NCI-H345 (cell line): ENCODE measurements at places on chromosomes 3 and 15.

GRCh38 chr3:121231872-121232271 is 313.9 kb downstream of the POLQ start:
- DNase-seq, result no peak

DNA sequence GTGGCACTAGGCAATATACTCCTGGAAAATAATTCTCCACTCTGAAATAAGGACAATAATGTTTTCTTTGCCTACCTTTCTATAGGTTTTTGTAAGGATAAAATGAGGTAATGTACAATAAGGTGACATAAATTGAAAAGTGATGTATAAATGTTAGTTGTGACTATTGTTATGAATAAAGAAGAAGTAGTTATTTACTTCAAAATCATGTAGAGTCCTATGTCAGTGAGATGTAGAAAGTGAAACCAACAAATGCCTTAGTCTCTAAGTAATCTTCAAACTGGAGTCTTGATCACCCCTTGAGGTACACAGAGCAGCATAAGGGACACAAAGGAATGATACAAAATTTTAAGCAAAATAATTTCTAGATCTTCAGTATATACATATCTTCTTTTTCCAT is 60.3 kb upstream of the TP63 start:
- no peak for DNase-seq

GRCh38 chr3:132255041-132255745 is 62.0 kb upstream of the ACP3 start:
- no peak for DNase-seq

GRCh38 chr15:75177360-75178071 is 24.2 kb upstream of the C15orf39 start:
- DNase-seq, result no peak

DNA sequence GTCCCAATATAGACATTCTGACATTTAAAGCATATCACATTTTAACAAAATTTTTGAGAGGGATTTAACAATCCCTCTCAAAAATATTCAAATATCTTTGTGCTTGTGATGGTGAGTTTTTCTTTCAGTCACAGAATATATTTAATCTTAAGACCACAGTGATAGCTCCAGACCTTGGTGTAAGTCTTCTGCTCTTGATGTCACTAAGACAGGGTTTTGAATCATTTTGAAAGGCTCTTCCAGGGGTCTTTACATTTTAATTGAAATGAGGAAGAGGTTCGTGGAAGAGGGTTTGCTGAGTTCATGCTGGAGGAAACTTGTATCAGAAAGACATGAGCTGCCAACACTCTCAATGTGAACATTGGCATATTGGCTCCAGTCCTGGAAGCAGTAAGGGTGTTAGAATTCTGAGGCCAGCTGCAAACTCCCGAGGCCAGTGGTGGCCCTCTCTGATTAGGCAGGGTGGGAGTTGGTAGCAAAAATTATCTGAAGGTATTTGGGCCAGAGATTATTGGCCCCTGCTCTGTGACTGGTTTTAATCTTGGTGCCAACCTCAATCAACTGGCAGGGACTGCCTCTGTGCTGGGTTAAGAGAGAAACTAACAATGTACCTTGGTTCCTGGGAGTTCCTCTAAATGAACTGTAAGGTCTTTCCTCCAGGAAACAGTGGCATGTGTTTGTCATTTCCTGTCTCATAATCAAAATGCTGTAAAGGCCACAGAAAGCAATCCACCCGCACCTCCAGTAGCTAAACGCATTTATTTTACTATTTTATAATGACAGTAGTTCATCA is 5.3 kb downstream of the POU1F1 start:
- DNase-seq, result no peak

DNA sequence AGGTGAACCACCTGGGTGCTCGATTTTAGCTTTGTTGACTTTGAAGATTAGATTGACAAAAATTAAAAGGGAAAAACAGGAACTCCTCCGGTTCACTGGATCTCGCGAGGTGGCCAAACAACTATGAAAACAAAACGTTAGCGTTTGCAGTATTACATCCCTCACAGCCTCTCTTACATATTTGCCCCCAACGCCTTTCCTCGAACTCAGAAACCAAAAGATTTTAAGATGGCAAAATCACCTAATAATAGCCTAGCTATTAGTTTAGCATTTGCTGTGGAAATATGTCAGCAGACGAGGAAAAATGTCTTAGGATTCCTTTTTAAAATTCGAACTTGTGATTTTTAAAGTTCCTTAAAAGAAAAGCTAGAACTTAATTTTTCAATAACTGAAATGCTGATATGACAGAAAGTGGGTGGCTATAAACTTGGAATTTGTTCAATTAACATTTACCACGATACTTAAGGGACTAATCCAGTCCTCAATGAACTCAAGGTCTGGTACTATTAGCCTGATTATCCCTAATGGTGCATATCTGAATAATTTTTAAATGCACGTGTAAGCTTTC is 491 bp upstream of the SENP7 start:
- no peak for DNase-seq

DNA sequence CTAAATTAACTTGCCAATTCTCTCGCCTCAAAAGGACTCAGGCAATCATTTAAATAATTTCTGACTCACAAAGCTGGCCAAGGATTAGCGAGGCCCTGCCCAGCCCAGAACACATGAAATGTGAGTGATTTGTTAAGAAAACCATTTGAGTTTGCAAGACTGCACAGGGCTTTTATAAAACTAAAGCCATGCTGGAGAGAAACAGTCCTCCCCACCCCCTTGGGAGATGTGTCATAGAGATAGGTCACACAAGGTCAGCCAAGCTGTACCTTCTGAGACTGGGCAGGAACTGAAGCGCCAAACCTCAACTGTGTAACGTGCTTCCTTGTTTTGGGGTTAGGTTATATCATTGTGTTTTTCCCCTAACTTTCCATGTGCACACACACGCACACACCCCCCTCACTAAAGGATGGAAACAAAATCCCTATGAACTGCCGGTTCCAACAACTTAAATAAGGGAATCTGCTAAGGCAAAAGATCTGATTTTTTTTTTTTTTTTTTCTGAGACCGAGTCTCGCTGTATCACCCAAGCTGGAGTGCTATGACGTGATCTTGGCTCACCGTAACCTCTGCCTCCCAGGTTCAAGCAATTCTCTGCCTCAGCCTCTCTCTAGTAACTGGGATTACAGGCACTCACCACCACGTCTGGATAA is 8.1 kb downstream of the SPATA12 start:
- no peak for DNase-seq

DNA sequence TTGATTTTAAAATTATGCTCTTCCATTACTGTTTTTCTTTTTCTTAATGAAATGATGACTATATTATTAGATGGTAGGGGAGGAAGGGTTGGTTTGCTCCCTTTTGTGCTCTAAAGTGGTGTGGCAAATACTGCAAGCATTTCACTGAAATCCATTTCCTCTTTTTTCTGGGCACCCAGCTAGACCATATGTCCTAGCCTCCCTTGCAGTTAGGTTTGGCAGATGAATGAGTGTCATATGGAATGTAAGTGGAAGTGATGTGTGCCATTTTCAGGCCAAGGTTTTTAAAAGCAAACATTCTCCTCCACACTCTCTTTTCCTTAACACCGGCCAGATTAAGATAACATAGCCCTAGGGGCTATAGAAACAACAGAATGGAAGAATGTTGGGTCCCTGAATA is 363.0 kb downstream of the FGF12 start:
- no peak for DNase-seq

DNA sequence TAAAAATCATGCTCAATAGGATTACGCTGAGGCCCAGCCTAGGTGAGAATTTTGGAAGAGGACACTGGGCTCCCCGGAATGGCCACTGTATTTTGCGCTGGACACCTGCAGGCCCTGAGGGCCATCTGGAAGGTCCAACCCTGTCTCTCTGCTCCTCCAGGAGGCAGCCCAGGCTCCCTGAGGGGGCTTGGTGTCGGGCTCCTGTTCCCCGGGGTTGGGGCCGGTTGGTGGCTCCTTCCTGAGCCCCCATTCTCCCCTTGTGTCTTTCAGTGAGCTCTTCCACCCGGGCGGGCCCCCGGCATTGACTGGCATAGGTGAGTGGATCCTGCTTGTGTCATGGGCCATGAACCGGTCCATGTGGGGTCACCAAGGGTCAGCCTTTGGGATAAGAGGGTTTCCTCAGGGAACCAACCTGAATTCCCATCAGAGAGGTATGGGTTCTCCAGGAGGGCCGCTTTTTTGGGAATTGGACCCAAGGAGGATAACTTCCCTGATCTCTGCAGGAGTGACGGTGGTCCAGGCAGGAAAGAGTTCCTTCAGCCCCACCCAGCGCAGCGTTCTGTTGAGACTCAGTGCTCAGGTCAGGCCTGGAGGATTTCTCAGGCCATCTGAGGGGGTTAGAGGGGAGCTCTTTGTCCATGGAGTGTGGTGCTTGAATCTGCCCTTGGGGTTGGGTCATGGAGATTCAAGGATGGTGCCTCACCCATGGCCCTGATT is 187.8 kb downstream of the UBE3A start:
- no peak for DNase-seq

DNA sequence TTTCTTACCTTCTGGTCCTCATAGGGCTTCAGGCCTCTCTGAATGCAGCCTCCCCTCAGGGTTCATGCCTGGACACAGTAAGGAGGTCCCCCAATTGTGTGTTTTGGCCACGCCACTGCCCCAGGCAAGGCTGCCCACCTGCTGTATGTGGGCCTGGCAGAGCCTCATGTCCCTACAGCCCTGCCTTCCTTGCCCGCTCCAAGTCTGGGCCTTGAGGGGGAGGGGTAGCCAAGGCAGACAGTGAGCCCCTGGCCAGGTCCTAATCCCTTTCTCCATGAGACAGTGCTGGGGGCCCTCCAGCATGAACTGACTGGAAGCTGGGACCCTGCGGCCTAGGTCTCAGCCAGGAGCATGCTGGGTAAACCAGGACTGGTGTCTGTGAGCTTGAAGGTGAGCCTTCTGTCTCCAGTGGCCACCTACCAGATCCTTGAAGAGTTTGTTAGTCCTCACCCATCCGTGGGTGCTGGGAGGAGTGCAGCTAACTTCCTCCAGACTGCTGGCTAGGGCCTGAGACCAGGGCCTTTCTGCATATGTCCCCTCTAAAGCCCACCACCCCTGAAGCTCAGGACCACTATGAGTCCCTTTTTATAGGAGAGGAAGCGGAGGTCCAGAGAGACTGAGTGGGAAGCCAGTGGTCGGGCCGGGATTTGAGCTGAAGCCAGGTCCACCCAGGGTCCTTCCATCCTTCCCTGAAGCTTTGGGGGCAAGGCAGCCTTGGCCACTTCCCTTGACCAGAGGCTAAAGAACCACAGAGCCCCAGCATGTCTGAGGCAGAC is 8.7 kb downstream of the ZBTB47 start:
- DNase-seq, result no peak

- no peak for DNase-seq
These were observed 103.2 kb downstream of the PPP2R3A start for GRCh38 chr3:136068708-136069107.

- peak; percentile 67 for DNase-seq
These were observed 5.3 kb upstream of the SPESP1 start for GRCh38 chr15:68924866-68925560.

DNA sequence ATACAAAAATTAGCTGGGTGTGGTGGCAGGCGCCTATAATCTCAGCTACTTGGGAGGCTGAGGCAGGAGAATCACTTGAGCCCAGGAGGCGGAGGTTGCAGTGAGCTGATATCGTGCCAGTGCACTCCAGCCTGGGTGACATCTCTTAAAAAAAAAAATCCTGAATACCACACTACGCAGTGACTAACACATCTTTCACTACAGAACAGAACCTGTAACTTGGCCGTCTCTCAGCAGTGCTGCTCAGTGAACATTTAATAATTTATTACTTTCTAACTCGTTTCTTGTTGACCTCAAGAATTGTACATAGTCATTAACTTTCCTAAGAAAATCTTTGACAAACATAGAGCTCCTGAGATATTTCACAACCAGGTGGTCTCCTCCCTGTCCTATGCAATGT is 3.8 kb downstream of the GREM1 start:
- DNase-seq, result no peak

DNA sequence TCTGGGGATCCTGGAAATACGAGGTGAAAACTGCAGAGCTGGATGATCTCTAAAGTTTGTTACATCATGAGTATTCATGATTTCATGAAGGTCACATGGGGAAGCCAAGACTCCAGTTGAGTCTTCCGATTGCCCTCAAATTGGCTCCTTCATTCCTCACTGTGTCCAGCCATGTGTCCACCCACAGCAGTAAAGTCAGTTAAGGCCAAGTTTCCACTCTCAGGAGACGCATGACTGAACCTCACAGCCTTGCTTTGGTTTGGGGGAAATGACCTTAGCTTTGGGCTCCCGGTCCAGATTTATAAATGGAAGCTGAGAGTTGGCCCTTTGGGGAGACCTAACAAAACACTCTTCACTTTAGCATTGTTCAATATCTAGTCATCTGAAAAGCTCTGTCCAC is 289.7 kb upstream of the MCTP2 start:
- DNase-seq, result no peak

DNA sequence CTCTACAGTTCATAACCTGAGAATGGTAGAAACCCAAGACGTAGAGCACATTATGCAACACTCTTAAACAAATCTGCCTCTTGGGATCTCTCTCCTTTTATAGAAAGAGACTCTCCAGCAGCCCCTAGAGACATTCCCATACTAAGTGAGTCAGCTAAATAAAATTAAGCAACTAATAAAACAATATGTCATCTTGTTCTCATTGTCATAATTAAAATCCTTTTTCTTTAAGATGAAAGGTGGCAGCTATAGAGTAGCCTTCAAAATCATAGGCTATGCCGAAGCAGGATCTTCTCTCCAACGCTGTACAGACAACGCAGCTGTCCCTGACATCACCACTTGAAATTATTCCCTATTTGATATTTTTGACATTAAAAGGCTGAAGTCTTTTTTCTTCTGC is 790.0 kb downstream of the FHIT start:
- no peak for DNase-seq

- DNase-seq, result peak; percentile 68
These were observed 36.3 kb upstream of the TMC3 start for GRCh38 chr15:81410318-81410753.

DNA sequence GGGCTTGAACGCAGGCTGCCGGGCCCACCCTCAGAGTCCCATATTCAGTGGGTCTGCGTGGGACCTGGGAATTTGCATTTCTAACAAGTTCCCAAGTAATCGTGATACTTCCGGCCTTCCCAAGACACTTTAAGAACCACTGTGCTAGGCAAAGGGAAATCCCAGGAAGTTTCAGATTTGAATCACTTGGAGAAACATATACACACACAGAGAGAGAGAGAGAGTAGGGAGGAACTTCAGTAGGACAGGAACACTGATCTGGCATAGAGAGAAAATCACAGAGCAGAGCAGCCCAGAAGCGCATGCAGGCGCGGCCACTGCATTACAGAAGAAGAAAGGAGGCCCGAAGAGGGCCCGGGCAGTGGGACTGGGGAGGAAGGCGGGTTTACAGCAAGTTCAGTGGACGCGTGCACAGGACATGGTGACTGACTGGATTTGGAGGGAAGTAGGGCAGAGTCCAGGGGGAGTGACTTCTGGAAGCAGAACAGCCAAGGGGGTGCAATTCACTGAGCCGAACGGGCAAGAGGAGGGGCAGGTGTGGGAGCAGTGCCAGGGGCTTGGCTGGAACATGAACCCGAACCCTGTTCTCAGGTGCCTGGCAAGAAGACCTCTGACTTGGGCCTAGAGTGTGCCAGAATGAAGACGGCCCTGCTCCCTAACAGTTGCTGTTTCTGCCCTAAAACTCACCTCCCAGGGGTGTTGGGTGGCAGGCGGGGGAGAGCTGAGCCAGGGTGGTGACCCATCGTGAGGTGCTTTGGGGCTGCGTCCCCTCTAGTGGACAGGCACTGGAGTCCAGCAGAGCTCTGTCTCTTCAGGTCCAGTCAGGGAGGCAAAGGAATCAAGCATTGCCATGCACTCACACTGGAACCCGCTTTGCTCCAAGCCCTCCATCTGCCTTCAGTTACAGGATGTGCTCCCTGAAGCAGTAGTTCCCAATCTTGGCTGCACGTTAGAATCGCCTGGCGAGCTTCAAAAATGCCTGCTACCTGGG is 101.3 kb upstream of the HES1 start:
- DNase-seq, result no peak
